Skin of body (tissue), 3 donors: ENCODE measurements at places on chromosomes 5 and 9.

DNA sequence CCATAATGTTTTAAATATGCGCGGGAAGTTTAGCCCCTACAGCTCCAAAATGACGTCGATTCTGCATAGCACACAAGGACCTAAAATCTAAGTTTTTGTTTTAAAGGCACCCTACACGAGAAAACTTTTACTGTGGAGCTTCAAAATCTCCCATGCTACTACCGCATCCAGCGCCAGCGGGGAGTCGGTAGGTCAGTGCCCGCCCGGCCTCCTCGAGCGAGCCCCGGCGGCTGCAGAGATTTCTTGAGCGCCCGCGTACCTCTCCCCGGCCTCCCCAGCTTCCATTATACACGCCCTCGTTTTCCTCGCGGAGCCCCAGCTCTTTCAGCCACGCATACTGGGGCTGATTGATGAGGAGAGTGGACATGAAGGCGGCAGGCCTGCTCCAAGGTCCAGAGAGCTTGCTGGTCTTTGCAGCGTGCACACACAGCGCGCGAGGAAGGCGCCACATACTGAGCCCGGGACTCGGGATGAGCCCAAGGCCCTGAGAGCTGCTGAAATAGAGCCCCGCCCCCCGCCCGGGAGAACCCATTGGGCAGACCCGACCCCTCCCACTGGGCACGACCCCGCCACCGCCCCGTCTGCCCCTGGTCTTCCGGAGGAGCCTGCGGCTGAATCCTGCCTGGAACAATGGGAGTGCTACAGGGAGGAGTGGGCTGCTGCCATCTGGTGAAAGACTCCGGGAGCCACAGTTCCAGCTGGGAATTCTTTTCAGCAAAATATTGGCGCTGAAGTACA, at the start of gene ALDH7A1:
TSS of gene ALDH7A1 (minus strand) at position 472 of the 738 bp plus-strand sequence. CDS start at position 451, 21 bp downstream.
- peak; percentile 95 for DNase-seq

GRCh38 chr9:691825-692400, 149.6 kb upstream of the DMRT1 start:
- DNase-seq: no peak

DNA sequence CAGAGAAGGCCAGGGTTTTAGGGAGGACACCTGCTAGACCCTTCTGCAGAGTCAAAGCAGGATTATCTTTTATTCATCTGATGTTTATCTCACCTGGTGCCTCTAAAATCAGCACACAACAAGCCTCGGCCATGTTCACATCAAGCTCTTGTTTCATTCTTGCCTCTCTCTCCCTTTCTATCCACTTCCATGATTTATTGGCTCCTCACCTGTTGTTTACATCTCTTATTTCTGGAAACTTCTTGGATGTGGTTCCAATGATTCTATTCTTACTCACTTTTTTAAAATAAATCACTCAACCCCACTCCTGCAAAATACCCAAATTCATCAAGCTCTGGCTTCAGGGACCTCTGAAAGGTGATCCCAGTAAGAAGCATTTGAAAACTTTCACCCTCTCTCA, 407.0 kb upstream of the KLF4 start:
- DNase-seq: no peak

DNA sequence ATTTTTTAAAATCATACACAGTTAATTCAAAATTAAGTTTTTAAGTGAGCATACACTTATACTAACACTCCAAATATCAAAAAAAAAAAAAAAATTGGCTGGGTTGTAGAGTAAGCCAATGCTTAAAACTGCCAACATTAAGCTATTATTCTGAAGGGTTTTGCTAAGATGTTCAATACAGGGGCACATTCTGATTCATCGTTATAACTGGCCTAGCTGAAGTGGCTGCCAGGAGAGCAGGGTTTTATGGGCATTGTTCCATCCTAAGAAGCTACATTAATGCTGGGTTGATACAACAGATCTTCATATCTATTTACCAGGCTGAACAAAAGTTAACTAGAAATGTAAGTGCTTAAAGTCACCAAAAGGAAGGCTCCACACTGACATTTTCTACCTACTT, 13.4 kb downstream of the ELAVL2 start:
- no peak for DNase-seq

- DNase-seq: no peak
Measured at GRCh38 chr5:83740741-83741140, 20.1 kb upstream of the HAPLN1 start.

DNA sequence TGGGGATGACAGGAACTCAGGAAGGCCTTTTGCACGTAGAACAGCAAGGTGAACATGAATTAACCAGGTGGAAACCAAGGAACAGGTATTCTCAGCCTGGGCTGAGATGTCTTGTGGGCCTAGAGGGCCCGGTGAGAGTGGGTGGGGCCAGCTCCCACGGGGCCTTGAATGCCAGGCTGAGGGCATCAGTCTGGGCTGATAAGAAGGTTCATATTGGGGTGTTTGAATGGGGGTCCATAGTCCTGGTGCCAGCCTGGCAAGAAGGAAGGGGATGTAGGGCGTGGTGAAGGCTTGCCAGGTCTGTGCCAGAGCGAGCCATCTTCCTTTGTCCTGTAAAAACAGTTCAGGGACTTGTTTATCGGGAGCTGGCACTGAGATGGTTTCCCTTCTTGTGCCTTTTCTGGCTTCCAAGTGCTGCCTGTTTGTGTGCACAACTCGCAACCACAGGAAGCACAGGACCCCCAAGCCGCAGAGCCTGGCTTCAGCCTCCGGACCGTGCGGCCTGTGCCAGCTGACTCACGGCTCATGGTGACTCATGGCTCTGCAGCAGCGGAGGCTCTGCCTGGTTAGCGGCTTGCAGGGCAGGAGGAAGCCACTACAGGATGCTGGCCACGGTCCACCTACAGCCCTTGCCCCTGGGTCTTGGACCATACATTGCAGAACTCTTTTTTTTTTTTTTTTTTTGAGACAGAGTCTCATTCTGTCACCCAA, 2.4 kb downstream of the CARD19 start:
- peak; percentile 18 for DNase-seq

- no peak for DNase-seq
Measured at GRCh38 chr9:32340361-32340760, 44.1 kb upstream of the ACO1 start.

DNA sequence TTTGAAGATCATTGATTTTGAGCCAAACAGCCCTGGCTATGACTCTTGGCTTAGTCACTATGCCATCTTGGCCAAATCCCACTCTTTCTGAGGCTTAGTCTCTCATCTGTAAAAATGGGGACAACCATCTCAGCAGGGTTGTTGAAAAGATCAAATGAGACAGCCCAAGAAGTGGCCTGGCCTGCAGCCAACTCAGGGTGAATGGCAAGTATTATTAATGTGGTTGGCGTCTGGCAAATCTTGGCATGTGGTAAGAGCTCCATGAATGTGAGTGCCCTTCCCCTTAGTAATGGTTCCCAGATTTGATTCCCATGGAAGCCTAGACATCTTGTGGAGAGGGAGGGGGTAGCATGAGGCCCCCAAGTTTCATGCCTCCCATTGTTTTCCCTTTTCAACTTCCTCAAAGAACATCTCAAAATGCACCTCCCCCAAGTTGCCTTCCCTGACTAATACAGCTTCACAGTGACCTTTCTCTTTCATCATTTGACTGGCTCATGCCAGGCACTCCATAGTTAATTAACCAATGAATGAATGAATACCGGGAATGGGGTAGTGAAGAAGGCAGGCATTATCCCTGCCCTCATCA, 11.8 kb upstream of the TGFBI start:
- no peak for DNase-seq

GRCh38 chr9:99090336-99091130, 14.4 kb upstream of the TGFBR1 start:
- no peak for DNase-seq

GRCh38 chr9:76401580-76402354, 7.5 kb upstream of the RFK start:
- no peak for DNase-seq

- DNase-seq: no peak
Measured at GRCh38 chr5:135205632-135206349, 171.8 kb upstream of the PITX1 start.

GRCh38 chr9:33992632-33993031, 56.1 kb downstream of the UBAP2 start:
- DNase-seq: no peak

- no peak for DNase-seq
Measured at GRCh38 chr5:131297886-131298285, 34.0 kb downstream of the CDC42SE2 start.

DNA sequence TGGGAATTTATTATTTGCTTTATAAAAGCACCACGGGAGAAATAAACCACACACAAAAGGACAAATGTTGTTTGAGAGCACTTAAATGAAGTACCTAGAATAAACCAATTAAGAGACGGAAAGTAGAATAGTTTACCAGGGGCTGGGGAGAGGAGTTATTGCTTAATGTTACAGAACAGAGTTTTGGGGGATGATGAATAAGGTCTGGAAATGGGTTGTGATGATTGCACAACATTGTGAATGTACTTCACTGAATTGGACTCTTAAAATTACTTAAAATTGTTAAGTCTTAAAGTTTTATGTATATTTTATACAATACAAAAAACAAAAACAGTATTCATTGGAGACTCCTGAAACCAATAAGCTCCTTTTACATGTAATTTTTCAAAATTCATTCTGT, 1.5 kb downstream of the ZBTB43 start:
- no peak for DNase-seq

GRCh38 chr5:154767576-154767975, 12.4 kb downstream of the LARP1 start:
- no peak for DNase-seq

GRCh38 chr5:43274435-43275114, 38.6 kb downstream of the HMGCS1 start:
- no peak for DNase-seq

DNA sequence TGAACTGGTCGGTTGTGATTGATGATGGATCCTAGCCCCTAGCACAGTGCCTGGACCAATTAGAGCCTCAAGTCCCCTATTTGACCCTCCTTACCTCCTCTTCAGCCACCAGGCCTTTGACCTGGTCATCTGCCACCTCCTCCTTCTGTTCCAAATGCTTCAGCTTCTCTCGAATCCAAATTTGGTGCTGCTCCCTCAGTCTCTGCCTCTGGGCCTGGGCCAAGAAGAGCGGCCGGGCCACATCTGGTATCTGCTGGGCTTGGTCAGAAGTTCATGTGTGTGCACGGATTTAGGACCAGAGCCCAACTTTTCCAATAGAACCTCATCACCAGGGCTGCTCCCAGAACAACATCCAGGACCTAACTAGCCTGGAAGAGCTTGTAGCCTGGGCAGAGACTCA, 6.5 kb downstream of the SLC35A4 start:
- no peak for DNase-seq

DNA sequence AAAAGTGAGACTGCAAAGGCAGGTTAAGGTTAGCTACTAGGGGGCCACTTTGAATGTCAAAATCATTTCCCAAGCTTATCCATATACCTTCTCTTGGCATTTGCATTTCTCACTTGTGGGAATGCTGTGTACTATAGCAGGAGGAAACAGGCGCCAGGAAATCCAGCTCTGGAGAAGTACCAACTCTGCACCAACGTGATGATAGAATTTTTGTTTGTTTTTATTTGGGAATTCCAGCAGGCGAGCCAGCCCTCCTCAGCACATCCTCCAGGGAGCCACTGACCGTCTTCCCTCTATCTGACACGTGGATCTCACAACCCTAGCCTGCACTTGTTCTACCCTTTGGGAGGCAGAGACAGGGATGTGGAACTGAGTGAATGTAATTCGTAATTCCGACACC, 318.0 kb downstream of the ACTL7B start:
- DNase-seq: no peak

- DNase-seq: no peak
Measured at GRCh38 chr5:81544351-81545018, 150.6 kb upstream of the ACOT12 start.

GRCh38 chr5:6861667-6862066, 148.4 kb downstream of the TENT4A start:
- DNase-seq: no peak

DNA sequence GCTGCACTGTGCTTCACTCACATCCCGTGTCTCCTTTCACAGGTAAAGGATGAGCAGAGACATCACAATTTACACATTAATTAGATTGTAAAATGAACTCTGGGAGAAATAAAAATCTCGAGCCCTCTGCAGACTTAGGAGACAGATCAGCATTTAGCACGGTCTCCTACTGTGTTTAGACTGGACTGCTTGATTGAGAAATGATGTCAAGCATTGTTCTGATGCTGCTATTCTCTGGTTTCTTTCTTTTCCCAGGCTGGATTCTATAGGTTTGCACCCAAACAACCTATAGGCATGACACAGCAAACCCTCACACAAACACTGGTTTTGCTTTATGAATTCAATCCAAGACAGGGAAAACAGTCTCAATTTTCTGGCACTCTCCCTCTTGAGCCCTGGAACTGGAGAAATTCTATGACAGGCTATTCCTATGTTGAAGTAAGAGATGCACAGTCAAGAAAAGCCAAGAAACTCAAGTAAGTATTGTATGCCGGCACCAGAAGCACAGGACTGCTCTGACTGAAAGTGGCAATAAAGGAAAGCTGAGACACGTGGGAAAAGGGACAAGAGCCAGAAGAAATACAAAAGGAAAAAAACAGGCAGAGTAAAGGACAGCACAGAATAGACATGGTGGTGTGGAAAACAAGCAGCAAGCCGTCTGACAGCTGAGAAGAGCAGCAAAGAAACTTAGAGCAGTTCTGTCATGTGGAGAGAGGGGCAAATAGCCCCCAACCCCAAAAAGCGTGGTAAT, 24.8 kb upstream of the ERAP2 start:
- DNase-seq: no peak

- DNase-seq: no peak
Measured at GRCh38 chr9:37302277-37302676, 120.2 kb upstream of the GRHPR start.

DNA sequence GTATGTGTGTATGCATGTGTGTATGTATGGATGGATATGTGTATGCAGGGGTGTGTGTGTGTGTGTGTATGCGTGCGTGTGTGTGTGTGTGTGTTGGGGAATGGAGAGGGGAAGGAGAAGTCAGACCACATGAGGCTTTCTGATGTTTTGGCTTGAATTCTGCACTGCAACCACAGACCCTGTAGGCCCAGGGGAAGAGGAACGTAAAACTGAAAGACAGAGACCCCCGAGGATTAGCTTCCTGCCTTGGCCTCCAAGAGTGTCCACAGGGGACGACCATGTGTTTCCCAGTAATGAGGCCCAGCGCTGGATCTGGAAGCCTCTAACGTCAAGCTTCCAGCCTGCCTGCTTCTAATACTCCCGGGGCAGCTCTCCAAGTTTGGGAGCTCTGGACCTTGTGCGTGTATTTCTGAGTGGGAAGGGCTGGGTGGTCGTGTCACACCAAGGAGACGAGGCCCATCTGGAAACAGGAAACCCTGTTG, 5.8 kb downstream of the DCANP1 start:
- DNase-seq: peak; percentile 64

- no peak for DNase-seq
Measured at GRCh38 chr5:123671711-123672456, 159.9 kb downstream of the CSNK1G3 start.
